Activated CD8-positive, alpha-beta memory T cell treated with anti-CD3 and anti-CD28 coated beads, Interleukin-2, amount 50 U/mL, for 48 hours (primary cell): ENCODE measurements at places on chromosomes 1 and 21.

- DNase-seq: no peak
Observed at GRCh38 chr1:164733070-164733469, 174.1 kb downstream of the PBX1 start.

- no peak for DNase-seq
Observed at GRCh38 chr1:189567890-189568289, 909.8 kb downstream of the BRINP3 start.

DNA sequence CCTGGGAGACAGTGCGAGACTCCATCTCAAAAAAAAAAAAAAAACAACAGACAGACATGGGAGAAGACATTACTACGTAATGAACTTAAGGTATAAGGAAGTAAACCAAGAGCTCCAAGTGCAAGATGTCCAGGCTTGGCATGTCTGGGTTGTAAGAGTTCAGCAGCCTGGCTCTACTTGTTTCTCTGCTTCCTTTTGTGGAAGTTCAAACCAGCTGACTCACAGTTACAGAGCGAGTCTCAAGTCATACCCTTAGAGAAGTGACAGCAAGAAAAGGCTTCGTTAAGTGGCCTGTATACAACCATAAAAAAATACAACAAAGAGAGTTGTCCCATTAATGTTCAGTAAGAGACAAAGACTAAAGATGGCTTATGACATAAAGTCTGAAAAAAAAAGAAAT lies 1.3 kb downstream of the RIT1 start:
- no peak for DNase-seq

- no peak for DNase-seq
Observed at GRCh38 chr1:222706815-222707214, 5.5 kb downstream of the AIDA start.

- DNase-seq: no peak
Observed at GRCh38 chr1:43970502-43970901, 692 bp downstream of the DPH2 start.

- DNase-seq: no peak
Observed at GRCh38 chr1:29639741-29640427, 403.6 kb downstream of the PTPRU start.
